ENCODE measurements at places on chromosomes 2 and 18. TPM values are rescaled to one million over a fixed set of nuclear protein-coding genes. Genes with fewer than 3 reads are reported as not detected.

DNA sequence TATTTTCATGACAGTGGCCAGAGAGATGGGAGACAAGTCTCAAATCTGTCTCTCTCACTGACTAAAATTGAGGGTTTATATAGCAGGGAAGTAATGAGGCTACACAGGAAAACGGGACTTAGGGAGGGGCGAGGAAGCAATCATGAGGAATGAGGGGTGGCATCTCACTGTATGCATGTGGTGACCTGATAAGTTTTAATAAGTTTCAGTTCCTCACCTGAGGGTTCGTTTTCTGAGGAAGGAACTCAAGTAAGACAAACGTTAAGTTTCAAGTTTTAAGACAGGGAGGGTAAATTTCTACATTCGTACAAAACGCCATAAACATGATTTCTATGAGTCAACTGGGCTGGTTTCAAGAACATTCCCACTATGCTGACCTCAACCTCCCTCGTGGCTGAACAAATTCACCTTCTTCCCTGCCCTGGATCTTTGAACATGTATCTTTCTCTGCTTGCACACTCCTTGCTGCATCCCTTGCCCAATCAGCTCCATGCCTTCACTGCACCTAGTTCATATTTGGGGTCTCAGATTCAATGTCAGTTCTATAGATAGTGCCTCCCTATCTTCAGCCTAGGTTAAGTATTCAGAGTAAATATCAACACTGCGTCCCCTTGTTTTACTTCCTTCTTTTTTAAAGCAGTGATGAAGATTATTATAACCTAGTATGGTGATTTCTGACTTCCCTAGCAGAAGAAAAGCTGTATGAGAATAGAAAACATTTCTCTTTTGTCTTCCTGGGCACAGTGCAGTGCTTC is 53.3 kb upstream of the CNTNAP5 start:
- no peak for DNase-seq

- no peak for DNase-seq
Measured at GRCh38 chr2:2232167-2232566, 98.9 kb downstream of the MYT1L start.

- no peak for DNase-seq
Measured at GRCh38 chr2:98478907-98479306, 34.2 kb downstream of the INPP4A start.

DNA sequence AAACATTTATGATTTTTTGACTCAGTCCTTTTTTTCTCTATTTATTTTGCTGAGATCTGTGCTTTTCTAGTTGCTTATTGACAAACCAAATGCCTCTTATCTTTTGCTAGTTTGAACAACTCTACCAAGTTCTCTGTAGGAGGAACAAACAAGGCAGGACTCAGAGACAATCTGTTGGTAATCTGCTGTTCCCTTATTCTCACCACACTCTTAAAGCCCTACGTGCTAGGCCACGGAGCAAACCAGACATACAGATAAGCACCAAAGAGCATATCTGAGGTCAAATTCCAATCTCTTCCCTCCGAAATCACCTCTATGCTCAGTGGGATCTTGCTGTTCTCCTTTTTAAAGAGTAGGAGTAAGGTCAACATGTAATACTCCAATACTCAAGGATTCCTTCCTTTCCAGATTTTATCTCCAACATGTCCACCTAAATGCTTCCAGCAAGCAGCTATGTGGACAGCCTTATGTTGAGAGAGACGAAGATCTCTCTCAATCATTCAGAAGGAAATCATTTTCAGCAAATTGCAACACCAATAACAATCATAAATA is 18.4 kb downstream of the FN1 start:
- no peak for DNase-seq

DNA sequence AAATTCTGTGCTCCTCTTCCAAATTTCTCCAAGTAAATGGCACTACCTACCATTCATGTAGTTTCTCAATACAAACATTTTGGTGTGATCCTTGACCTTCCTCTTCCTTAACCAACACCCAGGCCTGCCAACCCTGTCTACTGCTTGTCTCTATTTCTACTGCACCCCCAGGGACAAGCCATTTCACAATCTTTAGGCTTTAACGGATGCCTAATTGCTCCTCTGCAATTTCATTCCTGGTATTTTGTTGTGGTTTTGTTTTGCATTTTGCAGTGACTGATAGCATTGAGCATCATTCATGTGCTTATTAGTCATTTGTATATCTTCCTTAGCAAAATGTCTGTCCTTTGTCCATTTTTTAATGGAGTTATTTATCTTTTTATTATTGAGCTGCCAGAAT is 10.0 kb downstream of the FAP start:
- DNase-seq: peak; percentile 94

GRCh38 chr18:60266558-60266957 is 106.0 kb downstream of the MC4R start:
- no peak for DNase-seq

GRCh38 chr2:190344276-190344827 is 963 bp downstream of the INPP1 start:
- DNase-seq: peak; percentile 53

- no peak for DNase-seq
Measured at GRCh38 chr2:172181840-172182239, 79.1 kb upstream of the DLX2 start.

DNA sequence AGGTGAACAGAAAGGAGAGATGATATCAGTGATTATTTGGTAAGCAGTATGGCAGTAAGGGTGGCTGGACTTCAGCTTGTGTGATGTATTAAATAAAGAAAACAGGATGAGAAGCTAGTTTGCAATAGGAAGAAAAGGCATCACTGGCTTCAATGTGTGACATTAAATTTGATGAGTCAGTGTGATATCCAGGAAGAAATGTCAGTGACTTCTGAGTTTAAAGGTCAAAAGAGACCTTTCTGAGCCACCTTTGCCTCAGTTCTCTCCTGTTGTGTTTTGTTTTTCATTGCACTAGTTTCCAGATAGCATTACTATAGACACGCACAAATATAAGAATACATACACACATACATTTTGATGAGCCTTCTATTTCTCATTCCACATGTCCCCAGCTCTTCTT is 105.6 kb downstream of the PIGN start:
- no peak for DNase-seq

DNA sequence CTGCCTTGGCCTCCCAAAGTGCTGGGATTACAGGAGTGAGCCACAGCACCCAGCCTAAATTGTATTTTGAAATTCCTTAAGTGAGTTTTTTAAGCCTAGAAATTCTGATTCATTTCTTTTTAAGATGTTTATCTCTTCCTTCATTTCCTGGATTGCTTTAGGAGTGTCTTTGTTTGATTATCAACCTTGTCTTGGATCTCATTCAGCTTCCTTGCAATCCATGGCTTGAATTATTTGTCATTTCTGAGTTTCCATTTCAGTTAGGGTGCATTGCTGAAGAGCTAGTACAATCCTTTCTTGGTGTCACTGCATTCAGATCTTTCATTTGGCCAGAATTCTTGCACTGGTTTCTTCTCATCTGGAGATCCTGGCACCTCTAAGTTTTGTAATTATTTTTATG is 606.4 kb upstream of the ZNF804A start:
- no peak for DNase-seq

DNA sequence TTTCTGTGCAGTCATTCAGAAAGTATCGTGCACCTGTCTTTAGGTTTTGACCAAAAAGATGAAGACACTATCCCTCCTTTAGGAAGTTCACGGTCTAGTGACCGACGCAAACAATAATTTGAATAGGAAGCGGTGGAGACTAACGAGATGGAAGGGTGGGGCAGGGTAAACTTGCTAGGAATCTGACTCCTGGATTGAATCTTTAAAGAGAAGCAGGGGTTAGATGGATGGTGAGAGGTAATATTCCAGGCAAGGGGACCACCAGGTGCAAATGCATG is 651 bp upstream of the TXNL1 start:
- DNase-seq: no peak

- no peak for DNase-seq
Measured at GRCh38 chr2:239363946-239364637, 36.7 kb downstream of the HDAC4 start.

DNA sequence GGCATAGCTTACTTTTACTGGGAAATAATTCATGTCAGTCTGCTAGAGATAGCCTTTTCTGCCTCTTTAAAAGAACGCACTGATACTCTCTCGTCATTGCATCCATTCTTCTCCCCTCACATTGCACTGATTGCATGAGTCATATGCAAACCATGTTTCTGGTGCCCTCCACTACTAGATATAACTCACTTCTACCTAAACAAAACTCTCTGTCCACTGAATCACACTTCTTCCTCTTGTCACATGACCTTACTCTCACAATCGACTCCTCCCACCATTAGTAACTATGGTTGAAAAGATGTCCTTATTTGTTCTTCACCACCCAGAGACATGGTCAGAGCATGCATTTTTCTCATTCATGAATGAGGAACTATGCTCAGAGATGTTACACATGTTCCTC is 158.0 kb downstream of the CSRNP3 start:
- peak; percentile 36 for DNase-seq

- no peak for DNase-seq
Measured at GRCh38 chr2:105746177-105747080, 1.7 kb downstream of the NCK2 start.

GRCh38 chr2:146251328-146251727 is 1593.5 kb upstream of the ACVR2A start:
- no peak for DNase-seq

- DNase-seq: no peak
Measured at GRCh38 chr2:145792745-145793144, 1272.8 kb upstream of the ZEB2 start.

DNA sequence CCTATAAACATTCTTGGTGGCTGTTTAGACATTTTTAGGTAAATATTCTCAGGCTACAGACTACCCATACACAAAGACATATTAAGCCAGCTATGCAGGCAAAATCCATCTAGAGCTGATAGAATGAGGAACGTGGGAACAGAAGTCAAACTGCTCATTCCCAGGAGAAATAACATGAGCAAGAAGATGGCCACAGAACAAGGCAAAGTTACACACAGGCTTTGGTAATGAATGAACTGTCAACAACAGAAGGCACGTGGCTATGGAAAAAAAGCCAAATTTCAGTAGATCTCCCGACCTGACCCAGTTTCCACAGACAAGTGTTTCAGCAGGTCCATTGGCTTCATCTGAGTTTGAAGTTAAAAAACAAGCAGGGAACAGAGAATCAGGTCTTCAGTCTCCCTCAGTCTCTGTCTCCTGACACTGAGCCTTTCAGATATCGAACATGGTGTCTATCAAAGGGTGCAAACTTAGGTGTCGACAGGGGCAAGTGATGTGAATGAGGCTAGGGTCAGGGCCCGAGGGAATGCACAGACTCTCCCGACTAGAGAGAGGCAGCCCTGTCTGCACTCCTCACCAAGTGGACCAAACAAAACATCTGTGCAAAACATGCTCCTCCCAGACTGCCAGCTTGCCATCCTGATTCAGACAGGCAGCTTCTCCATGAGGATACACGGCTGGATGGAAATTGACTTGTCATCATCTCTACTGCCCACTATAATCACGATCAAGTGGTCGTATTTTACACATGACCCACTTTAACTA is 25.9 kb downstream of the SIGLEC15 start:
- DNase-seq: no peak

GRCh38 chr18:34738175-34738894 is 28.2 kb downstream of the DTNA start:
- DNase-seq: no peak

GRCh38 chr2:172182624-172183023 is 79.9 kb upstream of the DLX2 start:
- DNase-seq: no peak

GRCh38 chr2:46076251-46076650 is 221.0 kb upstream of the EPAS1 start:
- no peak for DNase-seq

GRCh38 chr18:8296886-8297616 is 312.2 kb upstream of the RAB12 start:
- DNase-seq: no peak

- DNase-seq: no peak
Measured at GRCh38 chr2:95307878-95308277, 10.7 kb downstream of the KCNIP3 start.

DNA sequence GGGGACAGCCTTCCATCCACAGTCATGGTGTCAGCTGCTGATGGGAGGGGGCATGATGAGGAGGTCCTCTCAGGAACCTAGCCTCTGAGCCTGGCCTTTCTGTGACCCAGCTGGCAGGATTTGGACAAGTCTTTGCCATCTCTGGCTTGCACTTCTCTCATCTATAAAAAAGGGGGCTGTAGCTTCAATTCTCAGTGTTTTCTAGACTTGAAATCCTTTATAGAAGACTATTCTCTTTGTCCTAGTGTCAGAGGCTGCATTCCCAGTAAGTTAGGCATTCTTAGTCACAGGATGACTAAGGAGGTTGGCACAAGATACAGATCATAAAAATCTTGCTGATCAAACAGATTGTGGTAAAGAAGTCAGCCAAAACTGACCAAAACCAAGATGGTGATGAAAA is 958.5 kb downstream of the CNTNAP5 start:
- DNase-seq: peak; percentile 13

DNA sequence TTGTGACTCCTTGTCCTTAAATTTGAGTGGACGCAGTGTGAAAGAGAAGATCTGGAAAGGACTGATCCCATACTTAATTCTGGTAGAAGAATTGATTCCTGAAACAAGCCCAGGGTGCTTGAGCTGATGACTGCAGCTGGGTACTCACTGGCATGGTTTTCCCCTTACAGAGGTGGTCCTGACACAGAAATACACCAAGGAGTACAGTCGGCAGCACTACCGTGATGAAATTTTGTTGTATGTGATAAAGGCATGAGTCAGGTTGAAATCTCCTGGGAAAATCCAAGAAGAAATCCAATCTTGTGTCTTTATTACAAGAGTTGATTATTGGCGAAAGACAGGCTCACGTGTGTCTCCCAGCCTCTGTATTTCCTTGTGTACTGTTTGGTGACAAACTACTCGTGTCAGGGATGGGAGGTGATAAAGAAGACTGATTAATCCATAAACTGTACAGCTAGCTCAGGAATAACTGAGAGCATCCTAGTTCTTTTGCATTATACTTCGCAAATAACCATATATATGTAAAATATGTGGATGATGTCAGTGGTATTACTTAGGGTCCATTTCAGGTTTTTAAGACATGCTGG is 76.6 kb downstream of the RAPGEF4 start:
- no peak for DNase-seq

- no peak for DNase-seq
Measured at GRCh38 chr2:170930991-170931266, 1.9 kb downstream of the GORASP2 start.

- no peak for DNase-seq
Measured at GRCh38 chr18:79681484-79682387, 2.1 kb downstream of the CTDP1 start.

The SCN3A gene
- total RNA-seq: not detected

The HEATR5B gene
- total RNA-seq: 14.0 TPM

The ATOH8 gene
- total RNA-seq: 129 TPM

The CCT4 gene
- 205 TPM for total RNA-seq

The SALL3 gene
- not detected for total RNA-seq

The CCDC68 gene
- 1.1 TPM for total RNA-seq

The MARCO gene
- not detected for total RNA-seq

The MC5R gene
- total RNA-seq: not detected

The TDRD15 gene
- not detected for total RNA-seq

The ATP6V1B1 gene
- total RNA-seq: 2.0 TPM

The RPL31 gene
- 466 TPM for total RNA-seq

The TBR1 gene
- not detected for total RNA-seq

The DTNA gene
- total RNA-seq: 7.1 TPM

The IL1F10 gene
- not detected for total RNA-seq

The ABHD3 gene
- total RNA-seq: 6.2 TPM

The TNFAIP6 gene
- total RNA-seq: 20.3 TPM

The TEKT4 gene
- total RNA-seq: not detected

The ALKAL2 gene
- total RNA-seq: not detected

The KCNG2 gene
- total RNA-seq: 0.13 TPM

The ITGB6 gene
- 11.6 TPM for total RNA-seq

The GLB1L gene
- total RNA-seq: 12.3 TPM

The COL4A3 gene
- not detected for total RNA-seq

Data from LHCN-M2 (cell line).